K562 (cell line): ENCODE measurements at places on chromosomes 7 and 10.

GRCh38 chr7:154953006-154953684 is 49.8 kb downstream of the PAXIP1 start:
- DNase-seq: peak; percentile 75

DNA sequence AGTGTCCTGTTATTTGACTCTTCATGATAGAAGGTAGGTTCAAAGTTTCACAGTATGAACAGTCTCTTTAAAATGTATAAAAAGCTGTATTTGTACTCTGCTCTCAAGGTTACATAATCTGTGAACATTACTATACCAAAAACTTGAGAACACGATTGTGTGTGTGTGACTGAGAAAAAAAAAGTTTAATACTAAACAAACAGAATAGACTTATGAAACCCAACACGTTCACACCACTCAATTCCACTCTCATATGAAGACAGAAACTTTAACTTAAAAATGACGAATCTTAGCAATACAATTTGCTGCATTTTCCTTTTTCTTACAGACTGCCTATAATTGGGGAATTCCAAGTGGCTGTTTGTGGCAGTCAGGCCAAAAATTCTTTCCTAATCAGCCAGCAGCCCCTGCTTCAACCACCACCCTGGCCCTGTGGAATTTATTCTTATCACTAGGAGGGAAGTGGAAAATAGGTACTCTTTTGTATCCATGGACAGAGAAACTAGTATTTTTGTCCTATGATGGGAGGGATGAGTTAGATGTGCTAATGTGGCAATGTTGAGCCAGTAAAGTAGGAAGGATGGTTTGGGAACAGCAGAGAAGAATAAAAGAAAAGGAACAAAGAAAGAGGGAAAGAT is 42.8 kb downstream of the MINDY3 start:
- no peak for DNase-seq

- no peak for DNase-seq
These were observed 740.5 kb downstream of the SORCS1 start for GRCh38 chr10:106424054-106424453.

- DNase-seq: no peak
These were observed 1.7 kb downstream of the DPY19L1 start for GRCh38 chr7:35035511-35035961.

- DNase-seq: no peak
These were observed 50.5 kb upstream of the TRIL start for GRCh38 chr7:29008590-29008989.

DNA sequence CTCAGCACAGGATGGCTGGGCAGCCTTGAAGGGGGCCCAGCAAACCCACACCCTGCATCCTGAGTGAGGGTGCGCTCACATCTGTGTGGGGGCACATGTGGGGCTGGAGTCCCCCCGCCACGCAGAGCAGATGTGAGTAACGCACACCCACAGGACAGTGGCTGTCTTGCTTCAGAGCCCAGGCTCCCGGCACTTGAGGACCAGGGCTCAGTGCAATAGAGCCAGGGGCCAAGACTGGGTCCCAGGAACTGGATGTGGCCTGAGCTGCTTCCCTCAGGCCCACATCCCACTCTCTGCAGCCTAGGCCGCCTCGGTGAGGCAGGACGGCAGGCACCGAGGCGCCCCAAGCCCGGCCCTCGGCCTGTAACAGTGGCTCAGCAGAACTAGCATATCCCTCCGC is 159.9 kb downstream of the MAD1L1 start:
- DNase-seq: no peak

DNA sequence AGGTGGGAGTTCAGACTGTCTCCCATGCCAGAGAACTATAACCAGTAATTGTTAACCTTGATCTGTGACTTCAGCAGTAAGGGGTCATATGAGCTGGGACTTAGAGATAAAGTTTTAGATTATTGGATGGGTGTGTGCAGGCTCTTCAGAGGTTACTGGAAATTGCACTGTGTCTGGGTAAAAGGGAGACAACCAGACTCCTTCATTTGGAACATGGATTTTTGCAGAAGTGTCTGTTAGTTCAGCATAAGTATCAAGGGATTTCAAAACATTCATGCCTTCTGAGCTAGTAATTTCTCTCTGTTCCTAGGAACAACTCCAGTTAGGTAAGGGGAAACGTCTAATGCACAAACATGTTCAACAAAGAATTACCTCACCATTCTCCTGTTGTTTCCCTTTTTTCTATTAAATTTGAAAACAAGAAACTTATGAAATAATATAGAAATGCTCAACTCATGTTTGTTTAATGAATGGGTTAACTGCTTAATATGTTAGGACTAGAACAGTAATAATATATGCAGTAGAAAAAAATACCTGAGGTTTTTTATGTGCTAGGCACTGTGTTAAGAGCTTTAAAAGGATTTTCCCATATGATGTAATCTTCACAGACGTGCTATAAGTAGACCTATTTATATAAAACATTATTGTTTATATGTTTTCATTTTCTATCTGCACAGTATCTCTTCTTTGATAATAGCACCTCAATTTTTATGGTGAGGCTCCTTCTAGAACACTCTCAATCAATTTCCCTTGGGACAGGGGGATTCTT is 233.0 kb downstream of the CACNA2D1 start:
- no peak for DNase-seq

GRCh38 chr7:474605-475424 is 44.8 kb downstream of the PDGFA start:
- no peak for DNase-seq

- no peak for DNase-seq
These were observed 216.3 kb downstream of the ADARB2 start for GRCh38 chr10:1520909-1521565.

DNA sequence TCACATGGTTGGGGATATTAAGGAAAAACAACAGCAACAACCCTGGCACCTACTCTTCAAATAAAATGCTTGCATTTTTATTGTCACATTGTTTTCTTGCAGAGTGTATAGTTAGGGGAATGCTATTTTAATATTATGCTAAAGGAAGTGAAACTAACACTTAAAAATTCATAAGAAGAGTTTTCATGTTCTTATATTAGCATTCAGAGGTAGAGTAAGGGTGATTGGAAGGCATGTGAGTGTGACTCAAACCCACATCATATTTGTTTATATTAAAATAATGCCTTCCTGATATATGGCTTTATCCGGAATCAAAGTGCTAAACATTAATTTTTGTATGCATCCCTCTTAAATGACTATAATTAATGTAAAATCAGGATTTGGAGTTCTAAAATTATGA is 59.8 kb upstream of the TES start:
- DNase-seq: no peak

DNA sequence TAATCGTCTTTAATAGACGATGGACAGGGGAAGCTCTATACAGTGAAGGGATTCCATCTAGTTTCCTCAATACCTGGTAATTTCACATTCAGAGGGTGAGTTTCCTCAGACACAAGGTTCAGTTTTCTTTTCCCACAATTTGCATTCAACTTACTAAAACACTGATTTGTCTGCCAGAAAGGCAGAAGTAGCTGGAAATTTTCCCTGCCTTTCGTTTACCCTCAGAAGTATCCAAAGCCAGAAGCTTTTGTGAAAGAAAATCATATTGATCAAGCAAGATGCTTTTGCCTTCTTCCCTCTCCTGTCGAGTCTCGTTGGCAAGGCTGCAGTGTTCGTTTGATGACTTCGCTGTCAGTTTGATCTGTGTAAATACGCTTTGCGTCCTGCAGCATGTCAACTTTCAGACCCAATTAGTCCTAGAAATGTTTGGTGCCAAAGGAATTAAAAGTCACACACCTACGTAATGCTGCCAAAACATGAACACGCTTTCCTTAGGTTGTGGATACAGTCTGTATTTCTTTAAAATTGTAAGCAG is 631.9 kb upstream of the FOXK1 start:
- DNase-seq: no peak

- DNase-seq: no peak
These were observed 667 bp downstream of the KLLN start for GRCh38 chr10:87862679-87863052.

GRCh38 chr7:2804227-2804763 is 39.8 kb downstream of the GNA12 start:
- DNase-seq: peak; percentile 61

DNA sequence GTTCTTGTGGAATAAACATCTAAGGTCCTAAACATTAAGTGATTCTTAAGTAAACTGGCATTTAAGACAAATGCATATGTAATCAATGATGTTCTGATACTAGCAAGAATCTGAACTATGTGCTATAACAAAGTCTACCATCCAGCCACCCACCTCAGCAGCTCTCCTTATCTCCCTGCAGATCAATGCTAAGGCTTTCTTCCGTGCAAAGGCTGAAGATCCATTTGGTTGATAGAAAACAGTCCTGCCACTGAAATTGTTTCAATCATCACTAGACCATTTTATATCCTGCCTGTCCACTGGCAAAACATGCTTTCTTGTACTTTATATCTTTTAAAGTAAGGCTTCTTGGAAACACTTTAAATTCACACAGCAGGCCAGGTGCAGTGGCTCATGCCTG is 6.3 kb upstream of the SMKR1 start:
- DNase-seq: no peak

DNA sequence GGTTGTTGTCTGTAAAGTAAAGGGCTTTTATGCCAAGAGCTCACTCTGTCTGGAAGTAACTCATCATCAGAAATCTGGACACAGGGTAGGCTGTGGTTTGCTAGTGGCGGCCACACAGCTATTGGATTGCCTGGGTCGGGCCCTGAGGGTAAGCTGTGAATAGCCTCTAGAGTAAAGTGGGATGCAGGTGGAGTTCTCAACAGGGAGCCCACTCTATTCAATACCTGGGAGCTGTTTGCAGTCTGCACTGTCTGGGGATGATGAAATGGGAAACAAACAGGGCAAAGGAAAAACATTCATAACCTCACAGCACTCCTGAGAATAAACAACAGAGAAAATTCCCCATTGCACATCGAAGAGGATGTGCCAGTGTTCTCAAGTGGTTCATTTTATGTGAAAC is 582.6 kb downstream of the CALN1 start:
- DNase-seq: no peak

- DNase-seq: no peak
These were observed 3.2 kb upstream of the IL2RA start for GRCh38 chr10:6065406-6065805.

DNA sequence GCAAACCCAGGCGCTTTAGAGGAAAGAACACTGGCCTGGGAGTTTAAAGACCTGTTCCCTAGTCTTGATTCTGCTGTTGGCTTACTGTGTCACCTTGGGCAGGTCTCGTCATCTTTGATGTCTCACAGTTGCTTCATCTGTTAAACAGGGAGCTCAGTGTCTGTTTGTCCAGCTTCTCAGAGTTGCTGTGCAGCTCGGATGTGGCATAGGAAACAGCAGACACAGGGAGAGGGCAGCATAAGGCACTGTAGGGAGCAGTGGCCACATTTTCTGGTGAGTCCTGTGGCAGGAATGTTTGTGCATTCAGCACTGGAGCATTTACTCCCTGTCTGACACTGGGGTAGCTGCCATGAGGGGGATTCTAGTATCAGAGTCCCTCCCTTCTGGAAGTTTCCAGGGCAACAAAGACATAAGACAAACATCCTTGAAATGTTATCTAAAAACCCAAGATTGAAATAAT is 2.0 kb downstream of the REPIN1 start:
- no peak for DNase-seq

DNA sequence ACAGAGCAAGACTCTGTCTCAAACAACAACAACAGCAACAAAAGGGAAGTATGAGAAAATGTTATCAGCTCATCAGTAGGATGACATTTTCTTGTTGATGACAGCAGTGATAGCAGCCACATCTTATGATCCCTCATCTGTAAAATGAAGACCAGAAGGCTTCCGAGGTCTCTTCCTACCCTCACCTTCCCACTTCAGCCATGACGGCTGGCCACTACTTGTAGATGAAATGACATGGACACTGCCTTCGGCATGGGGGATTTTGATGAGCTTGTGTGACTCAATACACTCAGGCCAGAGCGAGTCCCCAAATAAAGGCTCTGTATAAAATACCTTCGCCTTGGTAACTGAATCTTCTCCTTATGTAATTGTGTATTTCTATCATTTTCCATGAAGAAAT is 6.7 kb downstream of the ECHDC3 start:
- no peak for DNase-seq

DNA sequence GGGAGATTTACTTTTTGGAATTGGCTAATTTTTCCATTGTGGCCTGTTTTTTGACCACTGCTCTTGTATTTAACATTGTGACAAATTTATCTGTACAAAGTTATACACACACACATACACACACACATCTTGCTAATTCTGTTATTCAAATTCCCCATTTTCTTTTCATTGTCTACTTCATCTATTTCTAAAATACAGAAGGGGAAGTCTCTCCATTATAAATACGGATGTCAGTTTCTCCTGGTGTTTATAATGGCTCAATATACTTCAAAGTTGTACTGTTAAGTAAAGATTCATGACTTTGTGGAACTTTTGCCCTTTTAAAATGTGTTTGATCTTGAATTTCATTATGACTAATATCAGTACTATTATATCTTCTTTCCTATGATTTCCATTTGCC is 81.0 kb downstream of the CNOT4 start:
- DNase-seq: no peak

DNA sequence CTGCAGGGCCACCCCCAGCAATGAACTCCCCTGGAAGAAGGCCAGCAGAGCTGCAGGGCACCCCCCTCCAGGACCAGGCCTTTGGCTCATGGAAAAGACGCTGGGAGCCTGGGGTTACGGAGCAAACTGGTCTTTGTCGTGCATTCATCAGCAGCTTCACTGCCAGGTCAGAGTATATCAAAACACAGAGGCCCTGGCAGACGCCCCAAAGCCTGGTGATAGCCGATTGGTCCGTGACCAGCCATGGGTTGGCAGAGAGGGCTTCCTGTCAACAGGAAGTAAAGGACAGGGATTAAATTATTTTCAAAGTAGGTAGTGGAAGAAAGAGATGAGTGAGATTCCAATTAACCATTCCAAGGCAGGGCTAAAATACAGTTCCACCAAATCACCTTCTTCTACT is 9.0 kb downstream of the PRKAG2 start:
- DNase-seq: no peak

DNA sequence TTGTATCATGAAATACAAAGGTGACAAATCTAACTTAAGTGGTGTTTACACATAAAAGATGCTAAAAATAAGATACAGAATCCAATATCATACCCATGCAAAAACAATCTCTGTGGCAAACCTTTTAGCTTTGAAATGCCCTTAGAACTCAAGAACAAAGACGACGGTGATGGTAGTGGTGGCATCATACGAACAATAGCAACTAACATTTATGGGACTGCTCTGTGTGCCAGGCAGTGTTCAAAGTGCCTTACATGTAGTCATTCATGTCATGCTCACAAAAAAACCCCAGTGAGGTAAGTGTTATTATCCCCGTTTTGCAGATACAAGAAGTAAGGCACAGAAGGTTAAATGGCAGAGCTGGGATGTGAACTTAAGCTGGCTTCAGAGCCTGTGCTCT is 563.9 kb downstream of the PARD3 start:
- DNase-seq: no peak

DNA sequence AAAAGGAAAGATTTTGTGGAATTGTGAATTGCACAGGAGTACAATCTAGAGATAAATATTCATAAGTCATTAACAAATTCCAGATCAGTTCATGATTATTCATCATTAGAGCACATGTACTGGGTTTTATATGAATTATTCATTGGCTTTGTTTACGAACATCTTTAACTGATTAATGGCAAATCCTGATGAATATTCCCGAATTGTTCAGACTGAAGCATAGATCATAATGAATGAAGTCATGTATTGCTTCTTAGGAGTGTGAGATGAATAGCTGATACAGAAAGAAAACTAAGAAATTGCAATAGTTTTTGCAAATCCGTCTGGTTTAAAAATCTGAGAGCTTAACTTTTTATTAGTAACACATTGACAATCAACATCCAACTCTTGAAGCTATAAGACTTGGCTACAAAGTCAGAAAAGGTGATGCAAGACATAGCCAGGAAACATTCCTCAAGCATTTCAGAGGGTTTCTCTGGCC is 183.6 kb upstream of the DGKB start:
- DNase-seq: no peak
